GM23248 (cell line): ENCODE measurements at places on chromosomes 4 and X.
A peak's percentile ranks its signal among the peaks of the same experiment; 100 is the strongest.

- no peak for DNase-seq
Measured at GRCh38 chr4:68871809-68872642, 56.2 kb downstream of the UGT2B10 start.

GRCh38 chr4:174717828-174718227 lies 111.2 kb downstream of the GLRA3 start:
- DNase-seq, result no peak

DNA sequence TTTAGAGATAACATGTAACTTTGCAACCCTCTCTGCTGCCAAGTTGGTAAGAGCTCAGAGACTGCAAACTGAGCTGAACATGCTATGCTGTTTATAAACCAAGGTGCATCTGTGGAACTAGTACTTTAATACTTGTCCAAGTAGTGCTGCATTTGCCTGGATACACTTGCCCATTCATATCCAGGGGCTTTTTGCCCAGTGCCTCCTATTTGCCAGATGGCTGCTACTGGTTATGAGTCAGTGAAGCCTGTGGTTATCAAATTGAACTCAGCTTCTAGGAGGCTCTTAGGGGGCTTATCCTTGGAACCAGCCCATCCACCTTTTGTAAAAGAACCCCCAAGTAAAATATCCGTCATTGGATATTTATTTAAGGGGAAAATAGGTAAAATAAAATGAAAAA lies 79.6 kb downstream of the AFF2 start:
- DNase-seq, result no peak

DNA sequence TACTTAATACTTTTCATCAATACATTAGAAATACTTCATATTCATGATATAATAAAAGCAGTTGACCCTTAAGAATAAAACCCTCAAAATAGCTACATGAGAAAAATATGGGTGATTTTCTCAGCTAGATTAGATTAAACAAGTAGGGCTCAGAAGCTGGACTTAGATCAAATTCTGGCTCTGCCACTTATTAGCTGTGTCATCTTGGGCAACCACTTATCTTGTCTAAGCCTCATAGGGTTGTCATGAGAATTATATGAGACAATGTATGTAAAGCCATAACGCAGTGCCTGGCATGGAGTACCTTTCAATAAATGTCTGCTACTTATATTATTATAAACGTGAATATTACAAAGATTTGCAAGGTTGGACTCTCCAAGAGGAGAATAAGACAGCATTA lies 84.3 kb upstream of the PGRMC2 start:
- DNase-seq, result peak; percentile 31

DNA sequence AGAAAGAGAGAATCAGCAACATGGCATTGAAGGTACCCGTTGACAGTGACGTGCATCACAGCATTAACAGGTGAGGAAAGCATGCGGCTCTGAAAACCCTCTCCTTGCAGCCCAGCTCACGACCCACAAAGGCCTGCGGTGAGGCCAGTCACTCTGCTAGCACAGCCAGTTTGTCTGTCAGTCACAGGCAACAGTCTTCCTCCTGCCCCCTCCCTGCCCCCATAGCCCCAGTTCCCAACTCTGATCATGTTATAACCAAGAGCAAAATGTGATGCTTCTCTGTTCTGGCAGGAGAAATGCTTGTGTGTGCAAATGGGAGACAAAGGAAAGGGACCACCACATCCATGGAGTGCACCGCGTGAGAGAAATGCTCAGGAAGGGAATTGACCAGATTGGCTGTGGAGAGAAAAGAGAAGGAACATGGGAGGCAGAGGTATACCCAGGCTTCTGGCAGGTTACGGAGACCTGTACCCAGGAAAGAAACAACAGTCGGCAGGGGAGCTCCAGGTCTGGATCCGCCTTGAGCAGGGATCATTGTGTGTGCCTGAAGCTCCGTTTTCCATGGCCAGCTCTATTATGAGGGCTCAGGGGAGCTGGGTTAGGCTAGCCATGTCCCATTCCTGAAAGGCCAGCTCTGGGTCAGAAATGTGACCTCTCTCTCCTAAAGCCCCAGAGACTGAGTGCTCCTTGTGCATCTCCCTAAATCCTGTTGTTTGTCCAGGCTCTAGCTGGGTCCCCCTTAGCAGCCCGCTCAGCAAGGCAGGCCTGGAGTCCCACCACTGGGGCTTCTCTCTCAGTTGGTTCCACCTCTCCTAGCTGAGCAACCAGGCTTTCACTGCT lies 139.7 kb upstream of the MAMLD1 start:
- DNase-seq, result no peak
